ENCODE measurements at places on chromosomes 16 and 17.

DNA sequence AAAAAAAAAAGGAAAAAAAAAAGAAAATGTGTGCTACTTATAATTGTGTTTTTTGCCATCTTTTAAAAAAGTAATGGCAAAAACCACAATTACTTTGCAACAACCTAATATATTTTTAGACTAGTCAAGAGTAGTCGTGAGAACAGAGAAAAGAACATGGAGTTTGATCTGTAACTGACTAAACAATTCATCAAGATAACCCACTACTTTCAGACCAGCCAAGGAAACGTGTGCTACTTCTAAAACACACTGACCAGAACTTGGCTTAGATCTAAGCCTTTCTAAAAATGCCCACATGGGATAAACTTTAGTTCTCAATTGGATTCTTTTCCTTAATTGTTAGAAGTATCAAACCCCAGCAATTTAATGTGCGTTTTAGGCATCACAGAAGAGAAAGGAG is 616 bp downstream of the PECAM1 start:
- no peak for DNase-seq

- no peak for DNase-seq
Measured at GRCh38 chr17:13384626-13385025, 217.1 kb downstream of the HS3ST3A1 start.

DNA sequence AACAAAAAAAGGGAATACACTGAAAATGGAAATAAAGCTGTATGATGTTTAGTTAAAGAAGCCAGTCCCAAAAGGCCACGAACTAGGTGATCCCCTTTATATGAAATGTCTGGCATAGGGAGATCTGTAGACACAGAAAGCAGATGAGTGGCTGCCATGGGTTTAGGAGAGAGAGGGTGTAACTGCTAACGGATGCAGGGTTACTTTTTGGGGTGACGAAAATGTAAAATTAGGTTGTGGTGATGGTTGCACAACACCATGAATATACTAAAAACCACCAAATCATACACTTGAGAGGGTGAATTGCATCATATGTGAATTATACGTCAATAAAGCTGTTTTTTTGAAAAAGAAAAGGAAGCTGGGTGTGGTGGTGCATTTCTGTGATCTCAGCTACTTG is 99.6 kb downstream of the ADCY9 start:
- no peak for DNase-seq

DNA sequence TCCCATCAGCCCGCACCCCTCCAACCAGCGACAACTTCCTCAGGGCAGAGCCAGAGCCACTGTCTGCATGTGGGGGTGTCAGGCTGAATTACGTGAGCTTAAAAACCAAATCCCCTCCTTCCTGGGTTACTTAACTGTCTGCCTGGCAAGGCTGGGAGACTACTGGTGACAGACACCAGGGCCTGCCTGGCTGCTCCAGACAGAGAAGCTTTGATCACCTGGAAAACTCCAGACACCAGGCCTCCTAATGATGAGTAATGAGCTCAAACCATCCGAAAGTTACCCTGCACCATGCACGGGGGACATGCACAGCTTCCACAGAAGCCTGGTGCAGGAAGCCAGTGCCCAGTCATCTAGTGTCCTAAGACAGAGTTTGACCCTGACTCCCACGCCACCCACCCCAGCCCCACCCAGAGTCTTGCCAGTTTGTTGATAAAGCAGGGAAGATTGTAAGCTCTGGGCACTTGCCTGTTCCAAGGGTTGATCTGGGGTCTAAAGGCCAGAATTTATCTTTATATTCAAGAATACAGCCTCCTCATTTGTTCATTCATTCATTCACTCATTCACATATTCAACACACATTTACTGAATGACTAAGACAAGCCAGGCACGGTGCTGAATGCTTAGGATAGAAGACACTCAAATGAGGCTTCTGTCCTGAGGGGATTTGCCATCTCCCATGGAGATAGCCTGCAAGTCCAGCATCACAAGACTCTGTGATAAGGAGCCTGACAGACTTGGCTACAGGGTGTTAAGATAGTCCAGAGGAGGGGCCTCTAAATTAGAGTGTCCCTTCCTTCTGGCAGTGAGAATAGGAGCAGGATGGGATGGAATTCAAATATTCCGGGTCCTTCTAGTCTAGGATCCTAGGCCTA is 7.2 kb upstream of the CCDC182 start:
- no peak for DNase-seq

GRCh38 chr17:76737676-76738467 is at the start of gene MFSD11:
TSS of gene MFSD11 (plus strand) at chr17:76738119. CDS start at chr17:76738353, 234 bp downstream.
- DNase-seq, result peak; percentile 96

All from dermis blood vessel endothelial cell (primary cell).